Suppressor macrophage treated with lipopolysaccharide for 1 hour (primary cell): ENCODE measurements at places on chromosomes 12 and 14.

DNA sequence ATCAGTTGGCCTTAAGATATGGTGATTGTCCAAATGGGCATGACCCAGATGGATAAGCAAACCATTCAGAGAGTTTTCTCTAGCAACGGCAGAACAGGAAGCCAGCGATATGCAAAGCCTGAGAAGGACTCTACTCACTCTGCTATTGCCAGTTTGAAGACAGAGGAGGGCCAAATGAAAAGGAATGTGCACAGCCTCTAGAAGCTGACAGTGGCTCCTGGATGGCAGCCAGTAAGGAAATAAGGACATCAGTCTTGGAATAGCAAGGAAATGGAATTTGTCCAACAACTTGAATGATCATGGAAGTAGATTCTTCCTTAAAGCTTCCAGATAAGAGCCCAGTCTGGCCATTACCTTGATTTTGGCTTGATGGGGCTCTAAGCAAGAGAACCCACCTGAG is 60.0 kb downstream of the TMTC2 start:
- no peak for DNase-seq

DNA sequence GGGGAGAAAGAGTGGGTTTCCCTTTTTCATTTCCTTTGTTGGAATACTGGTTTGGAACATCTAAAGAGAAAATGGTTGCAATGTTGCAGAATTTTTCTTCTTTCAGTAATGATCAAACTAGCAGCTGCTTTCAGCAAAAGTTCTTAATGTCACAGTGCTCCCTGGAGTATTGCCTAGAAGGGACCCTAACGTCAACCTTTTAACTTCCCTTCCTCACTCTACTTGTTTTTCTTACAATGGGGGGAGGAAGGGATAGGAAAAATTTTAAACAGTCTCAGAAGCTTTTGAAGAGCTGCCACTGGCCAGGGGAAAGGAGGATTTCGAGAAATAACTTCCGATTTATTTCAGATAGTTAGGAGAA is 521.8 kb downstream of the MED13L start:
- DNase-seq, result no peak

DNA sequence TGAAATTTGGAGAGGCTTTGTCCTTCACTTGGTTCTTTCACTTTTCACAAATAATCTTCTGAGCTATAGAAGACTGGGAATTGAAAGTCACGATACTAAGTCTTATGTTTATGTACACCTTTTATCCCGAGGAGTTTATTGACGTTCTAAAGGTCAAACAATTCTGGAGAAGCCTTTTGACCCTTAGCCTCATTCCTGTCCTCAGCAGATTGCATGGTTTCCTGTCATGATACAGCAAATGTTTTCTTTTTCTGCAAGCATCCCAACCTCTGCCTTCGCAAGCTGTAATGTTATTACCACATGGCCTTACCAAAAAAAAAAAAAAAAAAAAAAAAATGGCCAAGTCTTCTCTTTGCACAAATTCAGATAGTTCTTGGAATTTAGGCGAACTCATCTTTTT is 411.7 kb upstream of the FLRT2 start:
- DNase-seq, result no peak

- DNase-seq, result no peak
Observed at GRCh38 chr12:32944195-32944594, 47.6 kb upstream of the PKP2 start.

DNA sequence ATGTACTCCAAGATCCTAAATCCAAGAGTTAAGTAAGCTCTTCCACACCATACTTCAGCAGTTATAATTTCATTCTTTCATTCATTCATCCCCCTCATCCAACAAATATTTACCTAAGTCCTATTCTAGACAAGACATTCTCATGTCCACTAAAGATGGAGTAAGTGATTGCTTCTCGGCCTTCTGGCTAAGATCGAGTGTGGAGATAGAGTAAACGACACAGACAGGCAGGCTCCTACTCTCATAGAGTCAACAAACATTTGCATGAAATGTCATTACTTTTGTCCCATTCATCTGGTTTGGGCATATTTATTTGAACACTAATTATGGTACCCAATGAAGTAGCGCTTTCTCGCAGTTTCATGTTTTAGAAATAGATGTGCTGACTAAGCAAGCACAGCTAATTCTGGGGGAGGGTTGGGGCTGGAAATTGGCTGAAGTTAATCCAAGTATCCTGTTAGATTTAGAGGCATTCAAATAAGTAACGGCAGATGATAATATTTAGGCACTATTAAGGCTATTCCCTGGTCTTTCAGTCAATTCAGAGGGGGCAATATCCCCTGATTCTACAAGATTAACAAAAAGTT is 176.5 kb downstream of the CEP128 start:
- DNase-seq, result no peak

- no peak for DNase-seq
Observed at GRCh38 chr12:52251367-52252051, 18.5 kb downstream of the KRT7 start.

GRCh38 chr12:16348435-16349130 is 1.1 kb downstream of the MGST1 start:
- no peak for DNase-seq
